ENCODE measurements at places on chromosomes 3 and 15.
A peak's percentile ranks its signal among the peaks of the same experiment; 100 is the strongest.

- no peak for DNase-seq
These were observed 47.3 kb downstream of the WWTR1 start for GRCh38 chr3:149610351-149611105.

- DNase-seq: no peak
These were observed 26.0 kb downstream of the TMEM158 start for GRCh38 chr3:45199837-45200648.

GRCh38 chr15:68570974-68571373 lies 7.8 kb upstream of the CORO2B start:
- no peak for DNase-seq

DNA sequence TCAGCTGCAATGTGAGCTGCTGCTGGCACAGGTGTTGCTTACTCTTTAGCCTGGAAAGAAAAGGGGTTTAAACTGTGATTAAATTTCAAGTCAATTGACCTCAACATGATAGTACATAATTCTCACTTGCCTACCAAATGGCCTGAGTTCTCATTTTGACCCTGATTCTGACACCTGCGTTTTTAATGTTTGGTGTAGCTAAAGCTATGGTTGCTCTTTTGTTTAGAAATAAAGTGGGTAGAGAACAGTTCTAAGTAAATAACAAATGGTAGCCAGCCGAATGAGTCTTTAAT lies 100.8 kb upstream of the SOX2 start:
- DNase-seq: peak; percentile 44

GRCh38 chr3:157100096-157100477 lies 59.9 kb downstream of the CCNL1 start:
- DNase-seq: no peak

DNA sequence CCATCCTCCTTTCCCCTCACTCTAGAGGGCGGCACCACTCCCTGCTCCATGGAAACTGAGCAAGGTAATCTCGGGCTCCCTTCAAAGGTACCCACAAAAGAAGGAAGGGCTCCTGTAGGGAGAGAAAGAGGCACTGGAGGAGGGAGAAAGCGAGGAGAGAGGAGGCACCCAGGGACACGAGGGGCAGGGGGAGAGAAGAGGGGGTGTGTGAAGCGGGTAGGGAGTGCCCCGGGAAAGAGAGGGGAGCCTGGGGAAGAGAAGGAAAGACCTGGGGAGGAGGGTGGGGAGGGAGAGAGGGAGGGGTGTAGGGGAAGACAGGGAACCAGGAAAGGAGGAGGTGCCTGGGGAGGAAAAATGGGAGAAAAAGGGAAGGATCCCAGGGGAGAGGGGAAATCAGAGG lies 523 bp downstream of the VILL start:
- no peak for DNase-seq

DNA sequence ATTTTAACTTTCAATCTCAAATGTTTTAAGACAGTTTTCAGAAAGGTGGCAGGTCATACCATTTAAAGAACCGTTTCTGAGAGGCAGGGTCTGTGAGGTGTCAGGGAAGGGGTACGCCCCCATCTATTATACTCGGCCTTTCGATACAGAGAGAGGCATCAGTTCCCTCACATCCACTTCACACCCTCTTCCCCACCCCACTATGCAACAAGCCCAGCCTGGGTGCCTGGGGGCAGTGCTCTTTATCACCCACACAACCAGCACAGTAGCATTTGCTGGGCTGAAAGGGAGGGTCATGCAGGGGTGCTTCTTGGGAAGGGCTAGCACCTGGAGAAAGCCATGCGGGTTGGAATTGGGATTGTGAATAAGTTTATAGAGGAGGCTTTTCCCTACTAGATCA lies 56.0 kb upstream of the KCNMB2 start:
- DNase-seq: no peak

- no peak for DNase-seq
These were observed 71.4 kb downstream of the EXOG start for GRCh38 chr3:38567498-38567897.

- no peak for DNase-seq
These were observed 252.7 kb downstream of the ROBO1 start for GRCh38 chr3:79515072-79515471.

DNA sequence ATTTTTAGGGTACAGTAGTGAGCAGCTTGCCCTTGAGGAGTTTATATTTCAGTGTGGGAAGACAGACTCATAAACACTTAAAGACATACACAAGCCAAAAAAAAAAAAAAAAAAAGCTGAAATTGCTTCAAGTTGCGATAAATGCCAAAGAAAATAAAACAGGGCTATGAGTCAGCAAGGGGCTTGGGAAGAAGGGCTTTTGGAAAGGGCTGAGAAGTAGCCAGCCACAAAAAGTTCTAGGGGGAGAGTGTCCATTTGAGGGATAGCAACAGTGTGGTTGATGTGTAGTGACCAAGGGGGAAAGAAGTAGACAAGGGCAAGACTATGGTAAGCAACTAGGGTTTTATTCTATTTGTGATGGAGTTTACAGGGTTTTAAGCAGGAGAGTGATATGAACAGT lies 185.5 kb downstream of the ADAMTS9 start:
- DNase-seq: no peak

DNA sequence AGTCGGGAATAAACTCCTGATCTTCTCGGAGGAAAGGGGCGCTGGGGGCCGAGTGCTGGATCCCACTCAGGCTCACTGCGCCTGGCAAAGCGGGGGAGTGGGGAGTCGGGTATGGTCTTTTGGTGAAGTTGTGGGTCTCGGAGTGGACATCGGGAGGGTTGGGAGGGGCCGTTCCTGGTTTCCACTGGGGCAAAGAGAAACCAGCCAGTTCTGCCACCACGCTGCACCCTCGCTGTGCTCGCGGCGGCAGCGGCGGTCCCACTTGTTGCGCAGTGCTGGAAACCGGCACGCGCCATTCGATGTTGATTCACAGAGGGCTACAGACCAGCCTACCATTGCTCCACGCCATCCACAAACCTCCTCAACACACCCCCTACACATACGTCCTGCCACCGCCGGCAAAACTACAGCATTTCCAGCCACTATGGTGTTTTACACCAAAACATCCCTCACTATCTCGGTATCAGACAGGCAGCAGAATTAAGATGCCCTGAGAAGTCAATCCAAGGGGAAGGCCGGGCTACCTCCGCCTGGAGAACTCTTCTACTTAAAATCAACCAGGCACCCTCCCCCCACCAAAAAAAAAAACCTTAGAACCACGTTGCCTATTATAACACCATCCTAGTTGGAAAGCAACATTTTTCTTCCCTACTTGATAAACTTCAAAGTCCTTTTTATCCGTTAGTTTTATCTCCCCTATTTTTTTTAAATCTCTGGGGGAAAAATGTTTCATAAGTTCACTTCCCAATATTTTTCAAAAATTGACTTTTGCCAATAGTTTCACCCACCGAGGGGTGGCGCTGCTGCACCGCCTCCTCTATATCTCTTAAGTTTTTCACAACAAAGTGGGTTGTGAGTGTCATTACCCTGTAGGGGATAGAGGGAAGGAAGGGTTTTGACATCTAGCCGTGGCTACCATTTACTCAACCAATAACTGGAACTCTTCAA lies 3.6 kb downstream of the BCL6 start:
- DNase-seq: peak; percentile 76

DNA sequence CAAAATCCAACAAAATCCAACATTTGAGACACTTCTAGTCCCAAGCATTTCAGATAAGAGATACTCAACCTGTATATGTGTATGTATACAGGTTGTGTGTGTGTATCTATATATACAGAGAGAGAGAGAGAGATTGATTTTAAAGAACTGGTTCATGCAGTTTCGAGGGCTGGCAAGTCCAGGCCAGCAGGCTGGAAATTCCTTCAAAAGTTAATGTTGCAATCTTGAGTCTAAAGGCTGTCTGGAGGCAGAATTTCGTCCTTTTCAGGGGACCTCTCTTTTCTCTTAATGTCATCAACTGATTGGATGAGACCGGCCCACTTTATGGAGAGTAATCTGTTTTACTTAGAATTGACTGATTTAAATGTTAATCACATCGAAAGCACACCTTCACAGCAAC lies 199.6 kb upstream of the IL12A start:
- no peak for DNase-seq

DNA sequence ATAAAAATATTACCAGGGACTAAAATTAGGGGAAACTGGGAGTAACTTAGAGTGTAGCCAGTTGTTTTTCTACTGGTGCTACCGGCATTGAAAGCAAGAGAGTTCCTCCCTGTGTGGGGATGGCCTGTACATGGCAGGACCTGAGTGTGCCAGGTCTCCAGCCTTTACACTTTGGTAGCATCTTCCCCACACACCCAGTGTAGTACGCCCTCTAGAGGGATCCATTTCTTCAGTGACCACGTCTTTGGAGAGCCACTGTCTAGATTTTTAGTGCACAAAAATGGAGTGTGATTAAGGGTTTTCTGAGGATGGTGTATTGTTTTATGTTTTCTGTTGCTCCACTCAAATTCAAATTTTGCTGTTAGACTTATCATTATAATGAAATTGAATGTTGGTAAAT lies 507.0 kb upstream of the TPRG1 start:
- DNase-seq: no peak

- no peak for DNase-seq
These were observed 33.3 kb downstream of the TRPM7 start for GRCh38 chr15:50653156-50653743.

Data from NCI-H345 (cell line).